Tibial nerve (tissue), 4 donors: ENCODE measurements at places on chromosomes 16 and 17. TPM values are rescaled to one million over a fixed set of nuclear protein-coding genes. Genes with fewer than 3 reads are reported as not detected.

HOXB4 gene
- total RNA-seq: 3.5 TPM

LGALS9B gene
- not detected for total RNA-seq

OR1D5 gene
- total RNA-seq: not detected

NXPH3 gene
- 5.4 TPM for total RNA-seq

PIGL gene
- 87.6 TPM for total RNA-seq

KRTAP2-2 gene
- total RNA-seq: not detected

KRTAP4-4 gene
- not detected for total RNA-seq

FAAP100 gene
- total RNA-seq: 27.1 TPM

MGAT5B gene
- total RNA-seq: 1.5 TPM

DDX52 gene
- total RNA-seq: 15.9 TPM

RCVRN gene
- total RNA-seq: not detected

PRR35 gene
- not detected for total RNA-seq

TEX19 gene
- total RNA-seq: not detected

USP43 gene
- total RNA-seq: 0.22 TPM

KRT31 gene
- not detected for total RNA-seq

STH gene
- total RNA-seq: not detected

CASKIN2 gene
- 36.0 TPM for total RNA-seq

HP gene
- 30.1 TPM for total RNA-seq

VPS35L gene
- 67.6 TPM for total RNA-seq

CHTF18 gene
- total RNA-seq: 10.6 TPM

MYH11 gene
- total RNA-seq: 33.7 TPM

MIEF2 gene
- 16.2 TPM for total RNA-seq

ADAD2 gene
- not detected for total RNA-seq

CACNG5 gene
- not detected for total RNA-seq

RAD51C gene
- total RNA-seq: 10.3 TPM

CRISPLD2 gene
- 232 TPM for total RNA-seq

SDR42E1 gene
- 0.59 TPM for total RNA-seq

GRAPL gene
- 3.6 TPM for total RNA-seq

ITGB4 gene
- total RNA-seq: 252 TPM

PPM1E gene
- 0.42 TPM for total RNA-seq

LPO gene
- total RNA-seq: not detected

SHCBP1 gene
- total RNA-seq: 3.5 TPM

MT1M gene
- 39.8 TPM for total RNA-seq

TPSB2 gene
- total RNA-seq: 59.0 TPM

DLX3 gene
- not detected for total RNA-seq

DHX58 gene
- total RNA-seq: 17.6 TPM

FASN gene
- total RNA-seq: 319 TPM

GSG1L gene
- total RNA-seq: not detected

VASN gene
- total RNA-seq: 32.9 TPM
